ENCODE measurements at places on chromosomes 7 and 10. TPM values are rescaled to one million over a fixed set of nuclear protein-coding genes. Genes with fewer than 3 reads are reported as not detected.

The NODAL gene
- not detected for total RNA-seq

DNA sequence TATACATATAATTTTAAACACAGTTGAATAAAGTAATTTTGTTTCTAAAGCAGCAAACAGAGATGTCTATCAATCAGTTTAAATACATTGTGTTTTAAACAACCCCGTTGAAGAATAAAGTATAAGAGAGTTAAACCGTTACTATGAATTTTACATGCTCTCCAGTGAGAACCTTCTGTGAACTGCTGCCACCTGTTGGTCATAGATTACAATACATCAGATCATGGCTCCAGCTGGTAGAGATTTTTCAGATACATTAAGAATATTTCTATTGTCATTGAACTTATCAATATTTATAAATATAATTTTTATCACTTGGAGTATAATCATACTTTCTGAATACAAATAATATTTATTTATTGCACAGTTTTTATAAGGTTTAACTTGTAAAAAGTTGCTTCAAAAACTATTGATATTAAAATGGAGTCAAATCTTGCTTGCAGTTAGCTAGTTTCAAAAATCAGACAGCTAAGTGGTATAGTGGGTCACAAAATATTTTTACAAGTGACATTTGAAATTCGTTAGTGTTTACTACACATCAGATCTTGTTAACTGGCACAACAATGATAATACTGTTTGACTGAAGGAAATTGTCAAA is 561.2 kb upstream of the PHF14 start:
- no peak for DNase-seq

The LIPF gene
- total RNA-seq = not detected

DNA sequence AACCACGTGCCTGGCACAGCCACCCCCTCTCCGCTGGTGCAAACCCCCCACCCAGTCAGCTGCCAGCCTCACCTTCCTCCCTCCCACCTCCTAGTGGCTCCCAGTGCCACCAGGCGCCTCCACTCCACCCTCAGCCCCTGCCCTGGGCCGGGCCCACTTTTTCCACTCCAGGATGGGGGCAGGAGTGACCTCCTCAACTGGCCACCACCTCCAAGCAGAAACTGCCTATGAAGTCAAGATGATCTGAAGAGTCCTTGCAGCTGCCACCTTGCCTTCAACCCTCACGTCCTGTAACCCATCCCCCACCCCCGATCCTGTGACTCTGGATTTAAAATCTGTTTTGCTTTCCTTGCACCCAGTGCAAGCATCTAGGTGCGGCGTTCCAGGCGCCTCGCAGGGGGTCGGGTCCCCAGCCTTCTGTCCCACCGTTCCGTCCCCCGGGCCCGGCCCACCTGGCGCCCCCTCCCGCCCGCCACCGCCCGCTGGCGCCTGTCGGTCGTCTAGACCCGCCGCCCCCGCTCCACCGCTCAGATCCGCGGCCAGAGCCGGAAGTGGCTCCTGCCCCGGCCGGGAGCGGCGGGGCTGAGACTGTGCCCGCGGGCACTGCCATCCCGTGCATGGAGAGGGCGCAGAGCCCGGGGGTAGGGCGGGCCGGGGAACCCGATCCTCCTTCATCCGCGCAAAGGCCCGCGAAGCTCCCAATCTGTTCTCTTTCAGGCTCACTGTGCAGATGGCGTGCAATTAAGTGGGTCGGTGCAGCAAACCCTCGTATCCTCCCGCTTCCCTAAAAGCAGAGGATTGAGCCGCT is 51.2 kb upstream of the GTF2I start:
- no peak for DNase-seq

DNA sequence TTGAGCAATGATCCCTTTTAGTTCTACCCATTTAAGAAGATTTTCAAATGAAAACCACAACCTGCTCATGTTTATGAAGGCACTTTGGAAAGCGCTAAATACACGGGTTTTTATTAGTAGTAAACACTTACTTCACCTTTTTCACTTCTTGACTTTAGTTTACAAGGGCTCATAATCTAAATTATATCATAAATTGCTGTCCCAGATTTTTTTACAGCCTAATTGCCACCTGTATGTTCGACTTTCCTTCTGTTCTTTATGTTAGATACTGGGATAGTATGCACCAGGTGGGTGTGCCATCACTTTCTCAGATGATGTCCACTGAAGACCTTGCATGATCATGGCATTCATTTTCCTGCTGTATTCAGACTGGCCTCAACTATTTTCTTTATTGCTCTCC is 22.5 kb downstream of the CFTR start:
- no peak for DNase-seq

GRCh38 chr7:141362580-141363435 is 188.4 kb upstream of the AGK start:
- no peak for DNase-seq

The CYP2E1 gene
- total RNA-seq = 4.6 TPM

The SLK gene
- total RNA-seq = 38.8 TPM

DNA sequence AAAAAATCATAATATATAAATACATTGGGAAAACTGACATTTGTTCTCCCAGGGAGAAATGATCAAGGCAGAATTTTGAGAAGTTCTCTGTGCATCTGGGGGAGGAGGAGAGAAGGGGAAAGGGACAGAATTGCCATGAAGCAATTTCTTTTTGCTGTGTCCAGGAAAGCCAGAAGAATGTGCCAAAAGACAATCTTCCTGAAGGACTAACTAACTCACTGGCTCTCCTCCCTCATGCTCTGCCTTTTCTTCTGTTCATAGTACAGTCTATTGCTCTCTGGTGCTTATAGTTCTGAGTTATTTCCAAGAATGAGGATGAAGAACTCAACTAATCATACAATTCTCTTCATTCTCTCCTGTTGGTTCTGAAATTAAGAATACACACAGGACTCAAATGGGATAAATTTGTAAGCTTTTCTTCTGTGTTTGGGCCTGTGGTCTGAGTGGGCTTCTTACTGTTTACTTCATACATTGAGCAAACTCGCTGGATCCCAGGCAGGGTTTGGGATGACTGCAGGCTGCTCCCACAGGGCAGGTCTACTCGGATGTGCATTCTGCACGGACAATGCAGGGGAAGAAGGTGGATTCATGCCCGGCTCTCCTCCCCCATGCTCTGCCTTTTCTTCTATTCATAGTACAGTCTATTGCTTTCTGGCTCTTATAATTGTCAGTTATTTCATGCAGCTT is 22.2 kb upstream of the FAM171A1 start:
- no peak for DNase-seq

DNA sequence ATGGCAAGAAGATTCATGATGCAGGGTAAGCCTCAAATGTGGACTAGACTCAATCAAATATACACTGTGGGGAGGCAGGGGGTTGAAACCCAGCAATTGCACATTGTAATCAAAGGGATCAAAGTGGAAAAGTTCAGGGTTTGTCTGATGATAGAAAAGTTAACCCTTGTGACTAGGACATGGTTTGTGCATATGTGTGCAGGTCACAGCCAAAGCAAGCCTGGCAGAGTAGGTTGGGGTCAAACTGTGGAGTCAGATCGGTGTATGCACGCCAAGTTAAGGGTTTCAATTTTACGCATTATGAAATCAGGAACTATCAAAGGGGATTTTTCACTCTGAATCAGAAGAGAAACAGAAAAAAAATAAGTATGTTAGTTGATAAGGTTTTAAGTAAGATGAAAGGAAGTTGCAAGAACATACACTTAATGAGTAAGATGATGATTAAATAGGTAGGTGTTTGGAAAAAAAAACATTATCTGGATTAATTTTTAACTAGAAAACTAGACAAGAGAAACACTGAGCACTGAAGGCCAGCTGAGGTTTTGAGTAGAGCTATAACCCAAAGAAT is 188.3 kb downstream of the DGKB start:
- DNase-seq = no peak

The LRIT1 gene
- total RNA-seq = not detected

GRCh38 chr7:132526111-132526740 is 50.0 kb downstream of the PLXNA4 start:
- DNase-seq = no peak

- no peak for DNase-seq
Observed at GRCh38 chr10:78776756-78777155, 292.0 kb upstream of the ZMIZ1 start.

DNA sequence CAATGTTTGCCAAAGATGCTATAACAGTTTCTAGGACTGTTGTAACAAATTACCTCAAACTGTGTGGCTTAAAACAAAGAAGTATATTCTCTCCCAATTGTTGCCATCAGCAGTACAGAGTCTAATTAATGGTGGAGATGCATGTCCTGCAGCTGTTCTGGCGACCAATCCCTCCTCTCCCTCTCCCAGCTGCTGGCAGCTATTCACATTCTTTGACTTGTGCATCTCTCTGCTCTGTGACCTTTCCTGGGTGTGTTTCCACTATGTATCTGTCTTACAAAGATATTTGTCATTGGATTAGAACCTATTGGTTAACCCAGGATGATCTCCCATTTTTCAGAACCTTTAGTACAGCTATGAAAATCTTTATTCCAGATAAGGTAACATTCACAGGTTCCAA is 561.7 kb upstream of the POM121L12 start:
- no peak for DNase-seq

GRCh38 chr7:94311515-94311914 is 83.2 kb upstream of the COL1A2 start:
- DNase-seq = no peak

Data from ovary (tissue), 10 donors.